Mesenchymal stem cell (in vitro differentiated cells and primary cell): ENCODE measurements at places on chromosomes 3 and 15.

DNA sequence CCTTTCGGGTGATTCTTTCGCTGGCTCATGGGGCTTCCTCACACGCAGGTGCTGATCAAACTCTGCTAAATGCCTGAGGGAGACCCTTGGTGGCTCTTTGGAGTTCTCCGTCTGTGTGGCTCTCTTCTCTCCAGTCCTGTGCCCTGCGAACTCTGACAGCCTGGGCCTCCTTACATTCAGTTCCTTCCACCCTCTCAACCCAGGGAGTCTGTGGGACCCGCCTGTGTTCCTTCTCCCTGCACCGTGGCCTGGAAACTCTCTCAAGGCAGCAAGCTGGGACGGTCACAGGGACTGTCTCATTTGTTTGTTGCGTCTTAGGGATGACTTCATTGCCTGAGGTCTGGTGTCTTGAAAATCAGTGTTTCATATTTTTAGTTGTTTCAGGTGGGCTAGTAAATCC, 37.0 kb upstream of the CORO2B start:
- H3K27me3 ChIP-seq = no peaks in the 10 kb centered on the region
- DNase-seq = no peak
- no peak overlapping the region for H3K4me3 ChIP-seq
- no peak overlapping the region for H3K27ac ChIP-seq
- no peaks in the 10 kb centered on the region for H3K36me3 ChIP-seq

GRCh38 chr15:70210528-70210927, 112.8 kb upstream of the TLE3 start:
- peaks cover 49% of the 10 kb centered on the region for H3K27me3 ChIP-seq
- no peak overlapping the region for H3K4me3 ChIP-seq
- no peaks in the 10 kb centered on the region for H3K36me3 ChIP-seq
- DNase-seq = no peak
- H3K27ac ChIP-seq = no peak overlapping the region
- H3K4me1 ChIP-seq = no peaks in the 10 kb centered on the region

- no peak for DNase-seq
- H3K4me3 ChIP-seq = no peak overlapping the region
- no peaks in the 10 kb centered on the region for H3K27me3 ChIP-seq
- H3K27ac ChIP-seq = no peak overlapping the region
- peaks cover 34% of the 10 kb centered on the region for H3K36me3 ChIP-seq
Observed at GRCh38 chr3:170513642-170514041, 72.2 kb downstream of the SLC7A14 start.

- no peaks in the 10 kb centered on the region for H3K27me3 ChIP-seq
- no peak for DNase-seq
- H3K36me3 ChIP-seq = peaks cover 6% of the 10 kb centered on the region
- H3K27ac ChIP-seq = no peak overlapping the region
- no peak overlapping the region for H3K4me3 ChIP-seq
Observed at GRCh38 chr3:15531346-15531745, 9.8 kb upstream of the COLQ start.

GRCh38 chr3:82080261-82080660, 318.8 kb upstream of the GBE1 start:
- peak overlapping the region; percentile 42 for H3K4me3 ChIP-seq
- DNase-seq = no peak
- H3K36me3 ChIP-seq = no peaks in the 10 kb centered on the region
- H3K27me3 ChIP-seq = no peaks in the 10 kb centered on the region
- H3K4me1 ChIP-seq = no peaks in the 10 kb centered on the region
- H3K27ac ChIP-seq = no peak overlapping the region

GRCh38 chr15:39609166-39609916, 28.5 kb downstream of the THBS1 start:
- no peaks in the 10 kb centered on the region for H3K27me3 ChIP-seq
- H3K36me3 ChIP-seq = no peaks in the 10 kb centered on the region
- peak overlapping the region; percentile 9 for H3K4me3 ChIP-seq
- no peak for DNase-seq
- H3K27ac ChIP-seq = no peak overlapping the region

GRCh38 chr15:99369196-99369595, 117.9 kb downstream of the LRRC28 start:
- DNase-seq = no peak
- no peaks in the 10 kb centered on the region for H3K27me3 ChIP-seq
- no peaks in the 10 kb centered on the region for H3K4me1 ChIP-seq
- no peak overlapping the region for H3K4me3 ChIP-seq
- H3K36me3 ChIP-seq = no peaks in the 10 kb centered on the region

DNA sequence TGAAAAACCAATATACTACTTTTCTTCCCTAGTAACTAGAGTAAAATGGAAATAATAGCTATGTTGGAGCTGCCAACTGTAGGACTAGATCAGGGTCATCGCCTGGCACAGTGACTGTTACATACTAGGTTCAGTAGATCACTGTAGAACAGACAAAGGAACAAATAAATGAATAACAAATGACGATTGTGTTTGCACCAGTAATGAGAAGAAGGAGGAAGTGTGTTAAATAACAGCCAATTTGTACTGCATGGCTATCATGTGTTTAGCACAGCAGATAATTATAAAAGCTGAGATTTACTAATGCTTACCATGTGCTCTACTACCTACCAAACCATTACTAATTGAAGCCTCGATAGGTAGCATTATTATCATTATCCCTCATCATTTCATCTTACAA, 85.3 kb upstream of the FXR1 start:
- H3K4me1 ChIP-seq = no peaks in the 10 kb centered on the region
- H3K27me3 ChIP-seq = no peaks in the 10 kb centered on the region
- H3K36me3 ChIP-seq = no peaks in the 10 kb centered on the region
- no peak for DNase-seq
- no peak overlapping the region for H3K4me3 ChIP-seq

- H3K4me1 ChIP-seq = no peaks in the 10 kb centered on the region
- peak overlapping the region; percentile 58 for H3K4me3 ChIP-seq
- H3K27ac ChIP-seq = no peak overlapping the region
- H3K27me3 ChIP-seq = no peaks in the 10 kb centered on the region
Observed at GRCh38 chr15:36331531-36332275, 247.7 kb upstream of the CDIN1 start.

DNA sequence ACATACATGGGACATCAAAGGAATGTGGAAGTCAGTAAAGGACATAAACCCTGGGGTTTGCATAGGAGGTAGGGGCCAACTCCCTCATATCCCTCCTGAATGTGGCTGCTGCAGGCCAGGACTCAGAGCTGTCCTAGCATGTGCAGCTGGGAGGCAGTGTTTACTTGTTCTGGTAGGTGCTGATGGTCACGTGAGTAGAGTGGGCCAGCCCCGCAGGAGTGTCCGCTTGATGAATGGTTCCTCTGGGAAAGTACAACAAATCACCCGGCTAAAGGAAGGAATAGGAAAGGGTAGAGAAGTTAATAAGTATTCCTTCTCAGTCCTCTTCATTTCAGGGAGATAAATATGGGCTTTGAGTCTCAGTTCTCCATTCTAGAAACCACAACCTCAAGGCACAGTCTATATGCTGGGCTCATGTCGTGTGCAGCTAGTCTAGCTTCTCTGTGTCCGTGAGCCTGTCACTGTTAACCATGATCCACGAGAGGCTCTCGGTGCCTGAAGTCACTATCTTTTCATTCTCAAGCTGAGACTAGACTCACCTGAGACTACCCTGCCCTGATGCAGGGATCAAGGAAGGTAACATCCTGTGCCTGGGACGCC, 17.9 kb downstream of the RIOX2 start:
- H3K4me3 ChIP-seq = no peak overlapping the region
- H3K36me3 ChIP-seq = peaks cover 9% of the 10 kb centered on the region
- H3K4me1 ChIP-seq = peaks cover 5% of the 10 kb centered on the region
- H3K27ac ChIP-seq = no peak overlapping the region

- no peak overlapping the region for H3K27ac ChIP-seq
- H3K4me3 ChIP-seq = no peak overlapping the region
- H3K36me3 ChIP-seq = no peaks in the 10 kb centered on the region
- H3K27me3 ChIP-seq = no peaks in the 10 kb centered on the region
Observed at GRCh38 chr15:60795889-60796288, 316.9 kb upstream of the ICE2 start.

- H3K4me1 ChIP-seq = no peaks in the 10 kb centered on the region
- H3K27ac ChIP-seq = no peak overlapping the region
- no peak overlapping the region for H3K4me3 ChIP-seq
- no peak for DNase-seq
- no peaks in the 10 kb centered on the region for H3K27me3 ChIP-seq
Observed at GRCh38 chr3:113339616-113340244, 101.6 kb downstream of the CFAP44 start.

GRCh38 chr3:59186725-59187124, 136.9 kb upstream of the CFAP20DC start:
- no peaks in the 10 kb centered on the region for H3K27me3 ChIP-seq
- H3K4me1 ChIP-seq = no peaks in the 10 kb centered on the region
- H3K4me3 ChIP-seq = no peak overlapping the region
- DNase-seq = no peak
- no peak overlapping the region for H3K27ac ChIP-seq

GRCh38 chr3:126888186-126888760, 94.6 kb upstream of the PLXNA1 start:
- no peak overlapping the region for H3K4me3 ChIP-seq
- no peaks in the 10 kb centered on the region for H3K4me1 ChIP-seq
- H3K27me3 ChIP-seq = no peaks in the 10 kb centered on the region
- DNase-seq = no peak

- H3K27me3 ChIP-seq = no peaks in the 10 kb centered on the region
- no peak overlapping the region for H3K27ac ChIP-seq
- DNase-seq = no peak
- no peak overlapping the region for H3K4me3 ChIP-seq
- no peaks in the 10 kb centered on the region for H3K4me1 ChIP-seq
- H3K36me3 ChIP-seq = no peaks in the 10 kb centered on the region
Observed at GRCh38 chr15:100152463-100152862, 189.3 kb downstream of the ADAMTS17 start.

GRCh38 chr3:115068799-115069198, 78.3 kb downstream of the ZBTB20 start:
- H3K27ac ChIP-seq = no peak overlapping the region
- no peaks in the 10 kb centered on the region for H3K27me3 ChIP-seq
- H3K4me3 ChIP-seq = no peak overlapping the region
- no peaks in the 10 kb centered on the region for H3K36me3 ChIP-seq
- no peak for DNase-seq

DNA sequence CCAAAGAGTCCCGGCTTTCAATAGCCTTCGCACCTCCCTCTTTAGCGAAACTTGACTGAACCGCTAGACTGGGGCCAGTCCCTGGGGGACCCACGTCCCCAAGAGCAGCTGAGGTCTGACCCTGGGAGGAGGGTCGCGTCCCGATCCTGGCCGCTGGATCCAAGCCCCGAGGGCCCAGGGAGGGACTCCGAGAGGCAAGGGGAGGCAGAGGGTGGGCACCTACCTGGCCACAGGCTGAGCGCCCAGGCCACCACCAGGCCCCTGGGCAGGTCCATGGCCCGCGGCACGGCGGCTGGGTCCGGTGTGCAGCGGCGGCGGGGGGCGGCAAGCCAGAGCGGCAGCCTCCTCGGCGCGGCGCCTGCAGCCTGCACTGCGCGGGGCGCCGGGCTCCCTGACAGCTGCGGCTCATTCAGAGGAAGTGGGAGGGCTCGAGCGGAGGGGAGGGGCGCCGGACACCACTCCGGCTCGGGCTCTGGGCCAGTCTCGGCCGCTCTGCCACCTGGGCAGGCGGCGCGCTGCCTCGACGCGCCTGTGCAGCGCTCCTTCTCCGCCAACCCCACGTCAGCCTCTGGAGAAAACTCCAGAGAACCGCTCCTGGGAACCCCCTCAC, at the start of gene ITGA11:
Gene ITGA11 (minus strand): TSS at position 372 of the 610 bp plus-strand sequence. CDS start 97 bp downstream, at position 275.
- peak within 1 kb of the TSS; percentile 82 for H3K4me3 ChIP-seq
- peak within 1 kb of the TSS; percentile 76 for H3K27ac ChIP-seq
- H3K36me3 ChIP-seq = no peaks in the 10 kb centered on the region
- peaks cover 62% of the 10 kb centered on the region for H3K27me3 ChIP-seq
- peaks cover 22% of the 10 kb centered on the region for H3K4me1 ChIP-seq
